ENCODE measurements at places on chromosomes 3 and 15.

GRCh38 chr3:10738688-10739372, 77.2 kb upstream of the SLC6A11 start:
- DNase-seq = peak; percentile 84

GRCh38 chr3:153625506-153625905, 463.5 kb downstream of the RAP2B start:
- no peak for DNase-seq

- no peak for DNase-seq
These were observed 38.6 kb upstream of the RBMS3 start for GRCh38 chr3:29242296-29242695.

- no peak for DNase-seq
These were observed 70.6 kb upstream of the RAD18 start for GRCh38 chr3:9033867-9034266.

All from head of caudate nucleus (tissue), 42 donors.